ENCODE measurements at places on chromosomes 7 and 10. TPM values are rescaled to one million over a fixed set of nuclear protein-coding genes. Genes with fewer than 3 reads are reported as not detected.

Gene SLC26A3
- 13.6 TPM for total RNA-seq

Gene PRDX3
- 164 TPM for total RNA-seq

Gene LIPM
- not detected for total RNA-seq

Gene TPK1
- total RNA-seq = 4.8 TPM

Gene CFTR
- total RNA-seq = 1.3 TPM

Gene GIMAP8
- 10.4 TPM for total RNA-seq
